ENCODE measurements at places on chromosomes 16 and 17.

GRCh38 chr17:79878329-79878947, 39.2 kb upstream of the CBX4 start:
- no peak for DNase-seq

- no peak for DNase-seq
Measured at GRCh38 chr16:85029981-85030401, 2.4 kb downstream of the KIAA0513 start.

DNA sequence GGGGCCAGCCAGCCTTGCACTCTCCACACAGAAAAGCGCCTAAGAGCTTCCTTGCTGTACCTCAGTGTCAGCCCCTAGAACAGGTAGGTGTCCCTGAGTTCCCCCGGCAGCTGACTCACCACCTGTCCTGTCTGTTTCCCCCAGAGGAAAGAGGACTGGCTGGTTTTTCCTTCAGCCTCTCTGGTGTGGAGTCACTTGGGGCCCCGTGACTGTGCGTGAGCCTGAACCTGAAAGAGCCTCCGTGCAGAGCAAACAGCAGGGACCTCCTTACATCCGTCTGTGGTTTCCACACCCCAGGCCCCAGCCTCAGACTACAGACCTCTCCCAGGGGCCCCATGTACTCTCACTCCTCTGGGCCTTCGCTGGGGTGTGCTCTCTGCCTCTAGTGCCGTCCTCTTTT, 87.8 kb downstream of the GNAO1 start:
- no peak for DNase-seq

- DNase-seq, result peak; percentile 61
Measured at GRCh38 chr17:66843627-66844026, 8.7 kb downstream of the CACNG5 start.

DNA sequence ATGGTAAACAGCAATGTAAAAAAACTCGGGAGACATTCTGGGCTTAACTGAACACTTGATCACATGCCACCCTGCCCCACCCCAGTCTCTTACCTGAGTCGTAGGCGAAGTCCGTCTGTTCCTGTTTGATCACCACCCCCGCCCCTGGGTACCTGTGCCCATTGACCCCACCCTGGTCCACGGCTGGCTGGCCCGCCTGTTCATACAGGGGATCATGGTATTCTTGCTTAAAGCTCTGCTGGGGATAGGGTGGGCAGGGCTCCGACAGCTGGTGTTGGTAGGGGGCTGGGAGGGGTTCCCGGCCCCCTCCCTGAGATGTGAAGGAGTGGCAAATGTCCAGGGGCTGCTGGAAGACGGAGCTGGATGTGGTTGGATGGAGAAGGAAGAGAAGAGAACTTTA, 13.6 kb downstream of the ETV4 start:
- DNase-seq, result no peak

DNA sequence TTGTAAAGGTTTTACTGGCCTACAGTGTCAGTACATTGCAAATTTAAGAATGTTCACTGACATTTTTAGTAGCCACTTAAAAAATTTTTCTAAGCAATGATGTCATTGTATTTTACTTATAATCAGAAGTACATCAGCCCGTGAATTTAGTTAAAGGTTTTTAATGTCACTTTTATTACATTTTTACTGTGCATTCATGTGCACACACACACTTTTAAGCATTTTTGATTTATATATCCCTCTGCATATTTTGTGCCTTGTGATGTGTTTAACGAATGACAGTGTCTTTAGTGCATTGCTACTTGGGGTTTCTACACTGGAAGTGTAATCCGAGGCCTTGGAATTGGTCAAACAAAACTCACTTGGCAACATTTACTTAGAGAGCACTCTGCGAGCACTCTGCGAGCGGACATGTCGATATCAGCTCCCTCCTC, 190.4 kb downstream of the WWOX start:
- DNase-seq, result no peak

GRCh38 chr17:69357701-69358100, 30.8 kb upstream of the ABCA5 start:
- DNase-seq, result no peak

DNA sequence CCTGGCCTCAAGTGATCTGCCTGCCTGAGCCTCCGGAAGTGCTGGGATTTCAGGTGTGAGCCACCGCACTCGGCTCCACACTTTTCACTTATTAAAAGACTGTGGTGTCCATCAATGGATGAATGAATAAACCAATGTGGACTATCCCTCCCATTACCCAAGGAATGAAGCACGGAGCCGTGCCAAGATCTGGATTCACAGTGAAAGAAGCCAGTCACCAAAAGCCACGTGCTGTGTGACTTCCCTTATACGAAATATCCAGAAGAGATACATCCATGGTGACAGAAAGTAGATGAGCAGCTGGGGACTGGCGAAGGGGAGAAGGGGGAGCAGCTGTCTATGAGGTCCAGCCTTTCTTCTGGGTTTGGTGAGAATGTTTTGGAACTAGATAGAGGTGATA, 48.2 kb upstream of the STH start:
- no peak for DNase-seq

GRCh38 chr17:70498631-70499030, 329.3 kb downstream of the KCNJ2 start:
- DNase-seq, result peak; percentile 13

DNA sequence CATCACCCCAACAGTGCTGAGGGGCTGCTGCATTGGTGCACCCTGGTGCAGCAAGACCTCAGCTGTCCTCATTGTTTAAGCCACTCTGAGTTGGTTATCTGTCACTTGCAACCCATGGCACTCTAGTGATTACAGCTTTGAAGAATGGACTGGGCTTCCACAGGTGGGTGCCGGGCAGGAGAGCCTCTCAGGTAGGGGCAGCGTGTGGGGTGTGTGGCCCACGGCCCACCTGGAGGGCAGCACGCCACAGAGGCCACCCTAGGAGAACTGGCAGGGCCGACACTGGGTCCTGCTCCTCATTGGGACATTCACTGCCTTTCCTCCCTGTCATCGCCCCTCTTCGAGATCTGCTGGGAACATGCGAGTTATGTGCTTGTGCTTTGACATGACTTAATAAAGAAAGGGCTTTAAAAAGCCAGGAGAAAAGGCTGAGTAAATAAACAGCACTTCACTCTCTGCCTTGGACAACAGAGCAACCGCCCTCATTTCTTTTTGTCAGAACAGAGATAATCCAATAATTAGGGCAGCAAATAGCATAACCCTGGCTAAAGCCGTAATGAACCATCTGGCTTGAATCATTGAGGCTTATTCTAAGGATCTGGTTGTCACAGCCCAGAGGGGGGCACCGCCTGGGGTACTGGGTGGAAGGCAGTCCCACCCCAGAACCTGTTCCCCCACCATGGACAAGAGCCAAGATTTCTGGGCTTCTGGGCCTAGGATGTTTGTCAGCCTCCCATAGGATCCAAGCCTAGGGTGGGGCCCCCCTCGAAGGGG, 3.0 kb downstream of the DOC2B start:
- peak; percentile 58 for DNase-seq

- no peak for DNase-seq
Measured at GRCh38 chr17:5506307-5506706, 19.9 kb downstream of the MIS12 start.

- DNase-seq, result peak; percentile 89
Measured at GRCh38 chr17:55348749-55349354, 72.8 kb downstream of the MMD start.

- DNase-seq, result no peak
Measured at GRCh38 chr16:27270349-27270748, 1.8 kb upstream of the NSMCE1 start.

DNA sequence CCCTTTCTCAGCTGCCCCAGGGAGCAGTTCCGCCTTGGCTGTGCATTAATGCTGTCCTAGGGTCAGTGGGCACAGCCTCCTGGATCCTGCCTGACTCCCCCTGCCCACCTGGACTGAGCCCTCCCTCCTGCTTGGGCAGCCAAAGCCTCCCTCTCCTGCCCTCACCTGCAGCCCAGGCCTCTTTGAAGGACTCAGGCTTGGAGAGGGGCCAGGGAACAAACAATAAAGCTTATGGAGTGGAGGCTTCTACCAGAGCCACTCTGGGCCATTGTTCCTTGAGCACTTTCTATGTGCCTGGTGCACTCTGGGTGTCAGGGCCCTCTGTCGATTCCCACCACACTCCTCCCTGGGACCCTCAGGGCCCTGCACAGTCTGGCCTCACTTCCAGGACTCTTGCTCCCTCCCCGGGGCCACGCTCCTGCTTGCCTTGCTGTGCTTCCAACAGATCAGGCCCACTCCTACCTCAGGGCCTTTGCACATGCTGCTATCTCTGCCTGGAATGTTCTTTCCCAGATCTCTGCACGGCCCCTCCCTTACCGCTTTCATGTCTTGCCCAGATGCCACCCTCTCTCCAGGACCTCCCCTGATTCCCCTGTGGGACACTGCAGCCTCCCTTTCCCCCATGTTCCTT, 5.0 kb downstream of the KCNJ12 start:
- no peak for DNase-seq

DNA sequence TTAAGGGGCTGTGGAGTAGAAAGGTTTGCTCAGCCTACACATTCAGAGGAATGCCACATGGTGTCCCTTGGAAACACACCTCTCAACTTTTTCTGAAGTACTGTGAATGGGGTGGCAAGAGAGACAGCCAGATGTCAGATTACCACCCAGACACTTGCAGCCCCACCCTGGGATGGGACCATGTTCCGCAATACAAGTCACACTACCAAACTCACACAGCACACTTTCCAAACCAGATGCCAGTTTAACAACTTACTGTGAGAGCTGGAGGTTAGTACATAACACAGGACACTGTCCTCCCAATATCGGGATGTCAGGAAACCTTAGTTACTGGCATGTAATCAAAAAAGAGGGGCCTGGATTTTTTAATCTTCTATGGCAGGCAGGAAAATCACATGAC, 7.9 kb downstream of the USP7 start:
- DNase-seq, result no peak

GRCh38 chr17:9728564-9728963, 62.8 kb downstream of the DHRS7C start:
- DNase-seq, result no peak

- DNase-seq, result no peak
Measured at GRCh38 chr17:47716375-47716774, 16.7 kb upstream of the TBX21 start.

- DNase-seq, result no peak
Measured at GRCh38 chr17:32870027-32870670, 6.8 kb downstream of the MYO1D start.

All from eye (tissue), 1 donor.